ENCODE measurements at places on chromosomes 2 and 18. TPM values are rescaled to one million over a fixed set of nuclear protein-coding genes. Genes with fewer than 3 reads are reported as not detected.

SIX2 gene
- 2.6 TPM for total RNA-seq

IGFBP5 gene
- 628 TPM for total RNA-seq

DNA sequence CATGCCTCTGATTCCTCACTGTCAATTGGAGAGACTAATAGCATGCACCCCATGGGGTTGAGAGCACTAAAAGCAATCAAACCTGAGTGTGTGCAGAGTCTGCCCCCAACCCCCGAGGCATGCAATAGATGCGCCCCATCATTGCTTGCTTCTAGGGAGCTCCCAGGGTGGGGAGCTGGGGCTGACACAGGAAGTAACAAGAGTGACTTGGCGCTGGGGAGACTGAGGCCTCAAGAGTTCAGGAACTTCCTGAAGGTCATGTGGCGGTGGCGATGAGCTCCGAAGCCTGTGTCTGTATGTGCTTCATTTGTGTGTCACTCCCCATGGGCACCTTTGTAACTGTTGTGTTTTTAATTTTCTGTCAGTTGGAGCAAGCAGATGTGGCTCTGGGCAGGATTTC, 61.2 kb downstream of the CTIF start:
- no peaks in the 10 kb centered on the region for H3K27me3 ChIP-seq
- DNase-seq: no peak
- H3K4me3 ChIP-seq: no peak overlapping the region
- no peaks in the 10 kb centered on the region for H3K4me1 ChIP-seq
- no peaks in the 10 kb centered on the region for H3K36me3 ChIP-seq
- no peak overlapping the region for H3K27ac ChIP-seq

DNA sequence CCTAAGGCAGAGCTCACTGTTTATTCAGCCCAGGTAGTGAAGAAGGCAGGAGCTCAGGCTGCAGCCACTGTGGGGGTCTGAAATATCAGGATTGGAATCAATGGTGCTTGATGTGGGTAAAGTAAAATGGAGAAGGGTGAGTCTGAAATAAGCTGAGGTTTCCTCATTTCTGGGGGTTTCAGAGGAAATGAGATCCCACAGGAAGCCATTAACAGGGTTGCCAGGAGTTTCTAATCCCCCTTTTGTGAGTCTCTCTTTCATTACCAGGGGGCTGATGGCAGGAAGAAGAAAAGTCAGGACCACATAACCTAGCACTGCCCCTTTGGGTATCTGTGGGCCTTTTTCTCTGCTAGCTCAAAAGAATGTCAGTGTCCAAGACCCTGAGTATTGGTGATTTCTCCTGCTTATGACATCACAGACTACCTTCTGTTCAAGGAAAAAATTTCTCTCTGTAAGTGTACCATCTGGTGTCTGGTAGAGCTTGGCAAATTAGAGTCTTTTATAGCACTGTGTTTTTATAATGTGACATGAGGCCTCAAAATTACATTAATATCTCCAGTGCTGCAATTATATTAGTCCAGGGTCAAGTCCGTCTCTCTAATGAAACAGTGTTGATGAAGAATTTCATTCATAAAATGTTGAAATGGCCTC, 56.0 kb downstream of the LBH start:
- H3K27me3 ChIP-seq: no peaks in the 10 kb centered on the region
- no peaks in the 10 kb centered on the region for H3K36me3 ChIP-seq
- no peak overlapping the region for H3K4me3 ChIP-seq
- no peak for DNase-seq
- H3K27ac ChIP-seq: no peak overlapping the region

- no peak for DNase-seq
- H3K4me1 ChIP-seq: no peaks in the 10 kb centered on the region
- no peaks in the 10 kb centered on the region for H3K36me3 ChIP-seq
- no peak overlapping the region for H3K4me3 ChIP-seq
Measured at GRCh38 chr2:122639176-122639575, 883.7 kb downstream of the TSN start.

DNA sequence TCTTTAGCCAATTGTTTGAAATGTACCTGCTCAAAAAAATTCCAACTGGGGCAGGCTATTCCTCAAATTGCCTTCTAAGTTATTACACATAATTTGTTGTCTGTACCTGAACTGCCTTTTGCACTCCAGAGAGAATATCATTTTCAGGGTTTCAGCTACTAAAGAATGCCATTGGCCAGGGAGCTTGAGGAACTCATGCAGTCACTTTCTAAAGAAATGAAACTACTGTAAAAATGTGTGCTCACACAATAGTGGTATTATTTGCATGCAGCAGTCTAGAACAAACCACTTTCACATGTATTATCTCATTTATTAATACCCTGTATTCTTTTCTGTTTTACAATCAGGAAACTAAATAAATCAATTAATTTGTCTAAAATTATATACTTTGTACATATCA, 152.2 kb downstream of the PID1 start:
- H3K4me3 ChIP-seq: no peak overlapping the region
- no peaks in the 10 kb centered on the region for H3K4me1 ChIP-seq
- DNase-seq: no peak
- no peak overlapping the region for H3K27ac ChIP-seq
- no peaks in the 10 kb centered on the region for H3K27me3 ChIP-seq
- no peaks in the 10 kb centered on the region for H3K36me3 ChIP-seq
